ENCODE measurements at places on chromosomes 13 and 19. TPM values are rescaled to one million over a fixed set of nuclear protein-coding genes. Genes with fewer than 3 reads are reported as not detected.

The ZNF534 gene
- 0.31 TPM for total RNA-seq

The ZNF426 gene
- total RNA-seq: 22.3 TPM

The PTH2 gene
- not detected for total RNA-seq

The POLR2I gene
- total RNA-seq: 60.2 TPM

The ZNF729 gene
- total RNA-seq: not detected

The ZNF284 gene
- total RNA-seq: 2.4 TPM

The IGSF23 gene
- not detected for total RNA-seq

The ZNF382 gene
- 9.3 TPM for total RNA-seq

The MBD3L2 gene
- not detected for total RNA-seq

The CACTIN gene
- total RNA-seq: 34.2 TPM

The PNMA8B gene
- total RNA-seq: 1.2 TPM

The ZSWIM9 gene
- 8.3 TPM for total RNA-seq

The GAS6 gene
- total RNA-seq: 392 TPM

GRCh38 chr13:96817336-96817941, 176.8 kb downstream of the OXGR1 start:
- ATAC-seq: no peak

GRCh38 chr19:4803736-4804695, 12.5 kb downstream of the FEM1A start:
- peak; percentile 43 for ATAC-seq

DNA sequence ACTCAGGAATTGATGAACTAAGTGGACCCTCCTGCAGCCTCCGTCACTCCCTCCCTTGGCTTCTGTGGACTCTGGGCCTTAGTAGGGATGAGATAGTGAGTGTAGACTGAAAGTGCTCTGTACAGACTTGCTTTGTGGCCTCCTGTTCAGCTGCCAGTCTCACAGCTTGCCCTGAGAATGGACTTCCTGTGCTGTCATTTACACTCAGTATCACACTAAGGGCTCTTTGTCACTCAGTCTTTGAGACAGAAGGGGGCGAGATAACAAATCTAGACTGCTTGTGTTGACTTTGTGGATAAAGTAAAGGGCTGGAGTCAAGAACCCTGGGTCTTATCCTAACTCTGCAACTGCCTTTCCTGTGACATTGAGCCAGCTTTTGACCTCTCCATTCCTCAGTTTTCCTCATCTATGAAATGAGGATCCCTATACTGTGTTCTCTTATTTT, 21.0 kb upstream of the SPRY2 start:
- ATAC-seq: no peak

GRCh38 chr19:21133633-21134032, 8.2 kb upstream of the ZNF431 start:
- no peak for ATAC-seq

- no peak for ATAC-seq
Measured at GRCh38 chr19:34595683-34596082, 81.3 kb downstream of the SCGB2B2 start.

- no peak for ATAC-seq
Measured at GRCh38 chr13:68588623-68589022, 1358.5 kb upstream of the PCDH9 start.

DNA sequence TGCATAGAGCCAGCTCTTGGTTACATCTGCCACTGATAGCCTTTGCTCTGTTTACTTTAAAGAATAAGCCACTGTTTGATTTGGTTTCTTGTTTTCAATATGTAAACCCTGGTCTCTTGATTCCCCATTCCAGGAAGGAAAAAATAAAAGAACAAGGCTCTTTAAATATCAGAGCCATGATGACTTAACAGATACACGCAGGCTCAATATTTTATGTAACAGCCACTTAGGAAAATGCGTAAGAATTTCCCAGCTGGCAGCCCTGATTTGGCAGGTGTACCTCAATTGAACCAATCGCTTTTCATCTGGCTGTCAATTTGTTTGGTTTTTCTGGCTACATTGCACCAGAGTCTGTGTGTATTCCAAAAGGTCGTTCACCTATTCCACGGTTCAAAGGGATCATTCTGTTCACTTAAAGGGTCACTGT, 65.6 kb downstream of the IRS2 start:
- ATAC-seq: no peak

GRCh38 chr19:31693131-31693932, 344.1 kb upstream of the TSHZ3 start:
- no peak for ATAC-seq

- no peak for ATAC-seq
Measured at GRCh38 chr13:27745301-27745700, 47.0 kb upstream of the GSX1 start.

DNA sequence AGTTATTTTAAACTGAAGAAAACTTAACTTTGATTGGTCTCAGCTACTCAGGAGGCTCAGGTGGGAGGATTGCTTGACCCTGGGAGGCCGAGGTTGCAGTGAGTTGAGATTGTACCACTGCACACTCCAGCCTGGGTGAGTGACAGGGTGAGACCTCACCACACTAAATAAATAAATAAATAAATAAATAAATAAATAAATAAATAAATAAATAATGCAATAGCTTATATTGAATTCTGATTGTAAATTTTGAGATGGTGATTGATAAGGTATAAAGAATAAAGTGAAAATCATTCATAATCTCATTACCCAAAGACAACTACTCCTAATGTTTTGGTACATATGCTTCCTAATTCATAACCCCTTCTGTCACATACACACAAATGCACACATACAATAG, 58.1 kb downstream of the TUBA3C start:
- no peak for ATAC-seq

DNA sequence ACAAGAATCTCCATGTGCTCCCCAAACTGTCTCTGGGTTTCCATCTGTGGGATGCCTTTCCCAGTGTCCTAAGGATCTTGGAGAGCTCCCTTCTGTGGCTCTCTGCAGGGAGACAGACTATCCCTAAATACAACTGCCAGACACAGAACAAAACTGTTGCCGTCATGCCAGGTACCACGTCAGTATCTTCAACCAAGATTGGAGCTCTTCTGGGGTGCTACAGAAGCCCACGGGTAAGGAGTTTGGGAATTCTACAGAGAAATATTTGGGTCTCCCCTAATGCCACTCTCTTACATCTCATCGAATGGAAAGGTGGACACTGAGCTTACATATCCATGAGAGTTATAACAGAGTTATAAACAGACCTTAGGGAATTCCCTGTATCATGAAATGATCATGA, 4.9 kb upstream of the MBD3L3 start:
- no peak for ATAC-seq

DNA sequence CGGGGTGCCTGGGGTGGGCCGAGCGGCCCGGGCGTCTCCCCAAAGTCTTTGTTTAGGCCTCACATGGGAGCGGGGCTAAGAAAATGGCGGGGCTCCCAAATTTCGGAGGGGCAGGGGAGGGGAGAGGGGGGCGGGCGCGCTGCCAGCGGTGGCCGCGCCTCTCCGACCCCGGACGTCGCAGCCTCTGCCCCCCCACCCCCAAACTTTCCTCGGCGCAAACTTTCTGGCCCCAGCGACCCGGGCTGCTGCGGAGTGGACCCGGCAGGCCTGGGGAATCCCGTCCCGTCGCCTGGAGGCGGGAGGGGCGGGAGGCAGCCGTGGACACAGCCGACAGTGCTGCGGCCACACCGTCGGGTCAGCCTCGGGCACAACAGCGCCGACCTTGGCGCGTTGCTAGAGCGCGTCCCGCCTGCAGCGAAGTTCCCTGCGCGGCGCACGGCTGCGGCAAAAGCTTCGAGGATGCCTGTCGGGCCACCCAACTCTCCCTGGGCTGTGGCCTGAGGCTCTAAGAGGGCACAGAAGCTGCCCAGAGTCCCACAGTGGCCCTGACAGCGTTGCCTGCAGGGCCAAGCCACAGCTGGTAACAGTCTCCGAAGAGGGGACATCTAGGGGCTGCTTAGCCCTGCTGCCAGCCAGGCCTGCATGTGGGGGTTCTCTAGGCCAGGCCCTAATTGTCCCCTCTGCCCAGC, 1.3 kb downstream of the NFIX start:
- peak; percentile 23 for ATAC-seq

DNA sequence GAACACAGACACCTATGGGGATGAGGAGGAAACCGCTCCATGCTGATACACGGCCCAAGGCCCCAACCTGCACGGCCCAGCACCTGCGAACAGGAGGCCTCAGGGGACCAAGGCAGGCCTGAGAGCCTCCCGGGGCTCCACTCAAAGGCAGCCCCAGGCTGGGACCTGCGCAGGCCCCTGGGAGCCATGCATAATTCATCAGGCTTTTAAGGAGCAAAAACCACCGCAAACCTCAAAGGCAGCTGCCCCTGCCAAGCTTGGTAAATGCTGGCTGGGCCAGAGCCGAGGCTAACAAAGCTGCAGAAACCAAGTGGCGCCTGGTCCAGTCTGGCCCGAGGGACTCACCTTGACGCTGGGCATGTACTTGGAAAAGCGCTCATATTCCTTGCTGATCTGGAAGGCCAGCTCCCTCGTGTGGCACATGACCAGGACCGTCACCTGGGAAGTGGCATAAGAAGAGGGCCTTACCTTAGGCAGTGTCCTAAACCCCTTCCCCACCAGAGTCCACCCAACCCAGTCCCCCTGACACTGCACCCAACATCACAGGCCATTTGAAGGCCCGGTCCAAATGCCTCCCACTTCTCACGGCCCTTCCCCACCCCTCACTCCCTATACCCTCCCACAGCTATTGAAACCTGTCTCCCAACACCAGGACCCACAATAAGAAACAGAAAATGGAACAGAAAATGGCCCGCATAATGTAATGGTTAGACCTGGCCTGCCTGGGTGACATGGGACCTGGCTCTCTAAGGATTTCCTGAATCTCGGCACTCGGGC, 7.8 kb downstream of the DDX39A start:
- no peak for ATAC-seq

GRCh38 chr19:3233831-3234230, 9.4 kb downstream of the CELF5 start:
- no peak for ATAC-seq

DNA sequence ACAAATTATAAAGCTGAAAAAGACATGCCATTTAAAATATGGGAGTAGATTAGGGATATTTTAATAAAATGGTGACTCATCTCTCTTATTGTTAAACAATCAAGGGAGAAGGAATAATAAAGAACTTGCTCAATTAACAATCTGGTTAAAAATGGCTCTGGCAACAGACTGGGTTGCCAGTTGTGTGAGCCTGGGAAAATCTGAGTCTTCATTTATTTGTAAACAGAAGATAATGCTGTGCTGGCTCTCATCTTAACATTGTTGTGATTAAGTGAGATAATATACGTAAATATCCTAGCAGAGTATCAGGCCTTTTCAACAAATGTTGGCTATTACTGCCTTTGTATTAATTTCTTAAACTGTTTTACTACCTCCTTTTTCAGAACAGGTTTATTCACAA, 453.3 kb downstream of the DIAPH3 start:
- no peak for ATAC-seq

- ATAC-seq: peak; percentile 89
Measured at GRCh38 chr13:97141564-97142005, 80.5 kb upstream of the MBNL2 start.

- ATAC-seq: no peak
Measured at GRCh38 chr19:37930416-37930815, 23.4 kb downstream of the SIPA1L3 start.

- no peak for ATAC-seq
Measured at GRCh38 chr13:35744566-35745178, 268.2 kb upstream of the MAB21L1 start.

- no peak for ATAC-seq
Measured at GRCh38 chr13:22061371-22061805, 390.5 kb downstream of the FGF9 start.

DNA sequence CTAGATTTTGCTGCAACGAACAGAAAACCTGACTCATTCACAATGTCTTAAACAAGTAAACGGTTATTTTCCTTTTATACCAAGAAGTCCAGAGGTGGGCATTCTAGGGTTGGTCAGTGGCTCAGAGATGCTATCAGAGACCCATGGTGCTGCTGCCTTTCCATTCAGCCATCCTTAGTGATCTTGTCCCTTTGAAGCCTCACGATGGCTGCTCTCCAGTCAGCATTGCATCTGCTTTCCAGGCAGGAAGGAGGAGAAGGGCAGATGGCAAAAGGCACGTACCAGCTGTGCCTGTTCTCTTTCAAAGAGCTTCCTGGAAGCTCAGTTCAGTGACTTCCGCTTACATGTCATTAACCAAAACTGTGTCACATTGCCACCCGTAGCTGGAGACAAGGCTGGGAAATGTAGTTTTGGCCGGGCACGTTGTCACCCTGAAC, 30.1 kb downstream of the WDFY2 start:
- ATAC-seq: peak; percentile 53

GRCh38 chr13:30256713-30257467, 50.5 kb downstream of the KATNAL1 start:
- no peak for ATAC-seq

GRCh38 chr13:103539265-103539664, 473.0 kb upstream of the SLC10A2 start:
- ATAC-seq: no peak

DNA sequence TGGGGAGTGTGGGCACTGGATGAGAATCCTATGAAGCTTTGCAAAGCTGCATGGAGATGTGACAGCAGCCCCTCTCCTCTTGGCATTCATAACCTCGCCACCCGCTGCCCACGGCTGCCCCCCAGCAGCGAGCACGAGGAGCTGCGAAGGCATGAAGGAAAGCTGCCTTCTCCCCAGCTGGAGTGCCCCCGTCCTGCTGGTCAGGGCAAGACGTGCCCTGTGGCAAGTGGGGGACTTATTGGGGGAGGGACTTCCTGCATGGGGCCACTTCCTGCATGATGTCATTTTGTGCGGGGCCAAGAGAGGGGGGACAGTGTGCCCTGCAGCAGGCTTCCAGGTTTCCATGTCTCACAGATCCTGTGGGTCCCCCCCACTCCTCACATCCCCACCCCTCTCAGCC, 85.9 kb downstream of the TSHZ3 start:
- ATAC-seq: no peak

GRCh38 chr13:65744836-65745235, 1485.3 kb downstream of the PCDH9 start:
- ATAC-seq: no peak

GRCh38 chr13:62085337-62086229, 669.9 kb upstream of the PCDH20 start:
- ATAC-seq: no peak

- no peak for ATAC-seq
Measured at GRCh38 chr13:110293649-110294048, 13.3 kb downstream of the COL4A1 start.

GRCh38 chr19:35155441-35155840, 906 bp downstream of the FXYD5 start:
- no peak for ATAC-seq

- ATAC-seq: no peak
Measured at GRCh38 chr13:90105849-90106496, 1241.5 kb upstream of the MIR17HG start.

DNA sequence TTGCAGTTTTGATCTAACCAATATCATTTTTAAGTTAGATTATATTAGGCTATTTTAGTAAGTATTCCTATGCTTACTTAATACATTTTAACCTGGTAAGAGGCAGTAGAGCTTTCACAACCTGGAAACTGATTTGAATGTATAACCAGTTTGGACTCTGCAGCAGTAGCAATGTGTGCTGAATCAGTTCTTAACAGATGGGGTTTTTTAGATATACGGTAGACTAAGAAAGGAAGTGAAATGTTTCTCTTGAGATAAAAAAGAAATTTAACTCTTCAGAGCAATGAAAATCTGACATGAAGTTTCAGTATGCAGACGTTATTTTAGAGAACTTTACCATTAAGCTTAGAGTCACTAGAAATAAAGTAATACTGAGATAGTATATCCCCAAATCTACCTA, 2.7 kb downstream of the NBEA start:
- ATAC-seq: no peak

GRCh38 chr13:51920786-51921185, 59.0 kb downstream of the CCDC70 start:
- ATAC-seq: no peak

GRCh38 chr19:54470991-54471782, 1.9 kb downstream of the CDC42EP5 start:
- ATAC-seq: peak; percentile 42

- no peak for ATAC-seq
Measured at GRCh38 chr19:39303373-39304184, 7.4 kb downstream of the IFNL1 start.

Data from gastroesophageal sphincter (tissue), 4 donors.